Cerebellar cortex (tissue), 1 donor: ENCODE measurements at places on chromosomes 2 and 18.

DNA sequence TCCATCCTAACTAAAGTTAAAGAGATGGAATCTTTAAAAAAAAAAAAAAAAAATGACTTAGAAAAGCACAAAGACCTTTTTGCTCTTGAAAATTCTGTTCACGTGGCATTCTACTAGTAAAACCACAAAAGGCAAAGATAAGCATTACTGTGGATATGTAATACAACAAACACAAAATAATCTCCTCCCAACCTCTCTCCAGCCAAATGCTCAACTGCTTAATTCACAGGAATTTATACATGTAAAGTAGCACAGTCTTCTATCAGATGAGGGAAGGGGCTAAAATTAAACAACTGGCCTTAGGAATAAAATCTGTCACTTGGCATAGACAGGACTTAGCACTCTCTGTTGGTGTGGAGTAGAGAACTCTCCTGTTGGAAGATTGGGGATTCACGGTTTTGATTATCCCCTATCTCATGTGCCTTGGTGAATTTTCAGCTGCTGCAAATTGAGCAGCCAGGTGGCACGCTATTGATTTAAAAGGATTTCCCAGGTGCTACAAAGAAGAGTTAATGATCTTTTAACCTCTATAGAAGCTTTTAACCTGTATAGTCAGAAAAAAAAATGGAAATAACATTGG is 57.4 kb downstream of the ATIC start:
- DNase-seq: no peak

DNA sequence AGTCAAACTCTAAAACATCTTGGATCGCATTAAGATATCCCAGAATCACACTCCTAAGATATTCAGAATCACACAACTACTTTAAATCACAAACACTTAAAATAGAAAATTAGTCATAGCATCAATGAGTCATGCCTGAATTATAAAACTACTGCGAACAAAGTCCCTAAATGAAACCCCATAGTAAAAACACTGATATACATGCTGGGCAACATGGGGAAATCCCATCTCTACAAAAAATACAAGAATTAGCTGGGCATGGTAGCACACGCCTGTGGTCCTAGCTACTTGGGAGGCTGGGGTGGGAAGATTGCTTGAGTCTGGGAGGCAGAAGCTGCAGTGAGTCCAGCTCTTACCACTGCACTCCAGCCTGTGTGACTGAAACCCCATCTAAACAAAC is 101.7 kb downstream of the COBLL1 start:
- DNase-seq: no peak

DNA sequence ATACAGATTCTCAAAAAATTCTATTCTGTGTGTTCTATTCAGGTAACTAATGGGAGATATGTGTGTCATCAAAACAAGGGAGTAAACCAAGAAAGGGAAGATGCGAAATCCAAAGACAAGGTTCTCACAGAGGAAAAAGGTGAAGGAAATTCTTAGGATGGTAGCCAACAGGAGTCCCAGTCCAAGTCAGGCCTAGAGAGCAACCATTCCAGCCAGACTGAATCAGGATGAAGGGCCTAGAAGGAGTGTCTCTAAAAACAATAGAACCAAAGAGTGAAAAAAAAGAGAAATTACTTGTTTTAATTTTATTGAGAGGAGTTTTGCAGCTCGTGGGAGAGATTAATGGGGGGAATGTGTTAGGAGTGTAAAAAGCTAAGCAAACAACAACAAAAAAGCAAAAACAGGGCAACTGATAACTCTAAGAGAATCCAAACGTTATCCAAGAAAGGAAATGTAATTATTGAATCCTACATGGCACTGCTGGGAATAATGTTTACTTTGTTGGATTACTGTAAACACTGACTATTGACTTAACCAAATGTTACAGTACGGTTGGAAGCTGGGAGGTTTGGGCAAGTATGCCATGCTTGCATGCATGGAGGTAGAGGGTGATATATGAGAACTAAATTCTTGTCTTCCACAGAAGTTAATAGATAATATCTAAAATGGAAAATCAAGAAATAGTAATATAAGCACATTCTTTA is 12.3 kb downstream of the MAP3K20 start:
- DNase-seq: no peak

GRCh38 chr18:61132031-61132430 is 201.2 kb upstream of the CDH20 start:
- peak; percentile 69 for DNase-seq

DNA sequence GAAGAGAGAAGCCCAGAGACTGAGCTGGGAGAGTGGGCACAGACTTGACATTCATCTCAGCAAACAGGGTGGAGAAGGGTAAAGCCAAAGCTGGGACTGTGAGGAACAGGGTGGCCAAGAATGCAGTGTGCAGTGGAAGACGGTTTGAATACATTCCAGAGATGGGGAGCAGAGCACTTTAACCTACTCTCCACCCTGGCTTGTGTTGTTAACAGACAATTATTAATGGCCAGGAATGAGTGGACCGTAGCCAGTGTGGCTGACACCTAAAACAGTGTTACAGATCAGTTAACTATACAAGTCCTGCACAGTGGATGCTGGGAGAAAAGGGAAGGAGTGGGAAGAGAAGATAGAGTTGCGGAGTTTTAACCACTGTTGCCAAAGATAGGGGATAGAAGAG is 7.4 kb upstream of the NAB1 start:
- no peak for DNase-seq

DNA sequence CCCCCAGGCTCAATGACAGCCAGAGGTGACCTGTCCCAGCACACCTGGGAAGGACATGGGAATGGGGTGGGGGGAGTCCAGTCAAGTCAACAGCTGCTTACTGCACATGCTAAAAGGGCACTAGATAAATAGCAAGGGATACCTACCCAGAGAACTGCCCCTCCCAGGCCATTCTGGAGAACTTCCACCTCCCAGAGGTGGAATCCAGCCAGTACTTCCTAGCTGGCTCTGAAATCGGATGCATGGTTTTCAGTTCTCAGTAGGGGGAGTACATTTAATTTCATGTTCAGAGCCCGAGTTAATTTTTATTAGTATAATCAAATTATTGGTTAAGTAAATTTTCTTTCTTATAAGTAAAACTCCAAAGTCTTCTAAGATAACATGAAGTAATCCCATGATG is 28.9 kb upstream of the ITGA6 start:
- no peak for DNase-seq

GRCh38 chr18:58687871-58688308 is 16.6 kb downstream of the MALT1 start:
- DNase-seq: no peak

GRCh38 chr2:17166506-17166905 is 351.7 kb downstream of the RAD51AP2 start:
- DNase-seq: peak; percentile 73

GRCh38 chr2:172588931-172589330 is 33.0 kb downstream of the PDK1 start:
- no peak for DNase-seq

DNA sequence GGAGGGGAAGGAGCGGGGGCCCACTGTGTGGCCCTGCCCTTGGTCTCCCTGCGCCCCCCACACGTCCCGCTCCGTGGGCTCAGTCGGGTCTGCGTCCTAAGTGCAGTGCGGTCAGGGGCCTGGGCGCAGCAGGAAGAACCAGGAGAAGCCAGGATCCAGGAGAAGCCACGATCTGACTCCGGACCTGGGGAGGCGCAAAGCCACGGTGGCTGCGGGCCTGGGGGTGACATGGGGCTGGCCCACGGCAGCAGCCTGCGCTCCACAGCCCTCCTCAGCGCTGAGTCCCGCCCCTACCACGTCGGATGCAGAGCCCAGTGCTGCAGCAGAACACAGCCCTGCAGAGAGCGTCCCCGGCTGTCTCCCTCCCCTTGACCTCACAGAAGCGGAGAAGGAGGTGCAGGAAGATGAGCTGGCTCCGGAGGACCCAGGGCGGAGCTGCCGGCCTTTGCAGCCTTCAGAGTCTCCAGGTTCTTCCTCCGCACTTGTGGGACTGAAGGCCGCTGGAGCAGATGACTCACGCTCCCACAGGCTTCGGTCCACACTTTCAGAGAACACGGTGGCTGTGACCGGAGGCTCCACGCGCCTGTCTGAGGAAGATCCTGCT is 589.2 kb upstream of the SALL3 start:
- no peak for DNase-seq

DNA sequence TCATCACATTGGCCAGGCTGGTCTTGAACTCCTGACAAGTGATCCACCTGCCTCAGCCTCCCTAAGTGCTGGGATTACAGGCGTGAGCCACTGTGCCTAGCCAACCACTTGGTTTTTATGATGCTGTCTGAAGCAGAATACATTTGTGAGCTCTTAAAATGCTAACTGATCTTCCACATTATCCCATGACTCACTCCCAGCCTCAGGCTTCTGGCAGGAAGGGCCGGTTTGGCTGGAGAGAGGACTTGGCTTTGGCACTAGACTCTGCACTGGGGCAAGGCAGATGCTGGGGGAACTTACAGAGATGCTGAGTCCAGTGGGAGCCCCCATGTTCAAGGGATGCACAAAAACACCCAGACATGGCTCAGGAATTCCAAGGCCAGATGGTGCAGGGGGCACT is 40.5 kb upstream of the SH3BP4 start:
- DNase-seq: no peak

- DNase-seq: no peak
These were observed 28.1 kb downstream of the NCKAP1 start for GRCh38 chr2:183010112-183010511.
